AG09309 (cell line): ENCODE measurements at places on chromosomes 16 and 17.

DNA sequence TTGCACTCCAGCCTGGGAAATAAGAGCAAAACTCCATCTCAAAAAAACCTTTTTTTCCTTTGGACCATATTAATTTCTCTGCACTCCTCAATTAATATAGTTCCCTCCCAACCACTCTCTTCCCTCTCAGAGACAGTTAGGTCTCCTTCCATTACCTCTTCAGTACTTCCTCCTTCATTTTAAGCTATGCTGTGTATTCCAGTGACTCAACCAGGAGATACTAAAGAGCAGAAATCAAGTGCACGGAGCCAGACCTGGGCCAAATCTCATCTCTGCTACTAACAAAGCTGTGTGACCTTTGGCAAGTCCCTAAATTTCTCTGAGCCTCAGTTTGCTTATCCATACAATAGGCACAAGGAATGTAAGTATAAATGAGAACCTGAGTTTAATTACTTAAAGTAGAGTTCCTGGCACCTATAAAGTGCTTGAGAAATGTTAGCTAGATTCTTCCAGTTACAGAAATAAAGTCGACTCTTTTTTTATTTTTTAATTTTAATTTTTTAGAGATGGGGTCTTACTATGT lies 8.5 kb downstream of the PECAM1 start:
- DNase-seq = no peak

- no peak for DNase-seq
Measured at GRCh38 chr17:43465049-43465448, 18.7 kb upstream of the DHX8 start.

GRCh38 chr16:82456683-82457082 lies 170.1 kb upstream of the CDH13 start:
- DNase-seq = peak; percentile 57

DNA sequence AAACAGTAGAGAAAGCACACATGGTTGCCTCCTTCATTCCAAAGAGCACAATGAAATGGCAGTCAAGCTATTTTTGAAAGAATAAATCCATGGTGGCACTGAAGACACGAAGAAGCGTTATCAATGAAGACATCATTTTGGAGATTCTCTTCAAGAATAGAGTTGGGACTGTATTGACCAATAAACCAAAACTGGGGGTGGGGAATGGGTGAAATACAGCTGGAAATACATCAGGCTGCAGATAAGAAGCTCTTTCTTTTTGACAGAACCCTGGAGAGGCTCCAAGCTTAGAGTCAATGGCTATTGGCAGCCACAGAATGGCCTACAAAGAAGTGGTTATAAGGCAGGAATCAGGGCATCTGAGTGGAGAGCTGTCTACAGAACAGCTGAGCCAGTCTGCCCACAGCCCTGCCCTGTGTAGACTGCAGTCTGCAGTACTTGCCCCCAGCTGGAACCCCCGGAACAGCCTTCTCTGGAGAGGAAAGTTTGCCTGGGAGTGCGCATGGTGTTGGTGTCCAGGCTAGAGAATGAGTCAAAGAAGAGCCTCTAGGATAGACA lies 100.4 kb downstream of the STX8 start:
- no peak for DNase-seq

DNA sequence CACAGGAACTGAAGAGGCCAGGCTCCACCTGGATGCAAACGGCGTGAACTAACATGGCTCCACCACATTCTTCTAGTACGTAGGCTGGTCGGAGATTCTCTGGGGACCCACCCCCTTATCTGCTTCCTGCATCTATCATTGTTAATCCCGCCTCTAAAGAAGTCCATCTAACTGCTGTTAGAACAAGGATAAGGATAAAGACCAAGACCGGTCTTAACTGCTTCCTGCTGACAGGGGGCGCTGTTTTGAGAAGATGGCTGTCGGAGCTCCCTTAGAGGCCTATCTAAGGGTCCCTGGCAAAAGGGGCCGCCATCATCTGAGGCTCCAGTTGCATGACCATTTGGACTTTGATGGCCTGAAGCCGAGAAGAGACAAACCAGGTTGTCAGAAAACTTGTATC lies 25.8 kb upstream of the TNFSF12 start:
- DNase-seq = no peak

- DNase-seq = no peak
Measured at GRCh38 chr17:65523853-65524664, 37.4 kb downstream of the AXIN2 start.

DNA sequence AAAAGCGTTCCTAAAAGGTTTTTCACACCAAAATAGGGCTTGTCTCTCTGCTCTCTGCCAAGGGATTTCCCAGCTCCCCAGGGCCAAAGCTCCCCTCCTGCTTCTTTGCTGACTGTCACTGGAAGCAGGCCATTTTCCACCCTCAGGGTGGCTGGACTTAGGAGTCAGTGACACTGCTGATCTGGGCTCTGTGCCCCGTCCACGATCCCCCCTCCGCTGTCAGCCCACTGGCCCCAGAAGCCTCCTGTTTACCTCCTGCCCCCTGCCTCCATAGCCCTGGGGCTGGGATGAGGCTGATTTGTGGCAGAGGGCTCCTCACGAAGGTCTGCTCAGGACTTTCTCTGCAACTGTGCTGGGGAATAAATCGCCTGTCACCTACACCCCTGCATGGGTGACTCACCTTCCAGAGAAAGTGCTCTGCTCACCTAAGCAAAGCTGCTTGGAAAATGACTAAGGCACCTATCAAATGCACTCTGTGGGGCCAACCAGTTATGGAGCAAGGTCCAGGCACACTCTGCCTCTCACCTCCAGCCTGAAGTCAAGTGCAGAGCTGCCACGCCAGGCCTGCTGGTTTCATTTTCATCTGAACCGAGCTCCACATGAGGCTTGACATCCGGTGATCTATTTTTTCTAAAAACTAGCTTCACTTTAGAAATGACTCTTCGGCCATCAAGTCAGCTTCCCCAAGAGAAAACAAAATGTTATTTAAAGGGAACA lies 4.9 kb downstream of the MAP3K14 start:
- DNase-seq = no peak

DNA sequence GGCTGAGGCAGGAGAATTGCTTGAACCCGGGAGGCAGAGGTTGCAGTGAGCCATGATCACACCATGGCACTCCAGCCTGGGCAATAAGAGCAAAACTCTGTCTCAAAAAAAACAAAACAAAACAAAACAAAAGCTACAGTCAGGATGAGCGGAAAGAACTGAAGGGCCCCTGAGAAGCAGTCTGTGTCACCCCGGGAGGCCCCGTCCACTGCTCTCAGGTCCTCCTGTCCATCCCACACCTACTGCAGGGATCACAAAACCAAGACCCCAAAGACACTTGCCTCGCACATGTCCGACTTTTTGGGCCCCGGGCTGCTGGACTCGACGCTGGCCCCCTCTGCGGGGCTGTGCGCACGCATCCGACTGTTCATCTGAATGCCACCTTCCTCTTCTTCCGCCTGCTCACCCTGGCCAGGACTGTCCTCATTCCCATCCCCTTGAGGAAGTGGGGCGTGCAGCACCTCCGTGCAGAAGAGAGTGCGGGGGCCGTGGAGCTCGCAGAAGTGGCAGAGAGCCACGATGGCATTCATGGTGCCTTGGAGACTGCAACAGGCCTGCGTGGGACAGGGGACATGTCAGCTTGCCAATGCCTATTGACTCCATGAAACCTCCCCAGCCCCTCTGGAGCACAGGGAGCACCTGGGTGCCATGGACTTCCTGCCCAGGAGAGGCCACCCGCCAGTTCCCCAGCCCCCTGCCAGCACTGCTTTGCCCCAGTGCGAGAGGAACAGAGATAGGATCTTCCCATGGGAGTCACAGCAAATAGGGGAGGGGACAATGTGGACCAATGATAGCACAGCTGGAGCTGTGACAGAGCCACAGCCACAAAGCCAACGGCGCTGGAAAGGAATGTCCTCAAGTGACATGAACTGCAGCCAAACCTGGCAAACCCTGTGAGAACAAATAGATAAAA lies 9.1 kb downstream of the FLCN start:
- no peak for DNase-seq

DNA sequence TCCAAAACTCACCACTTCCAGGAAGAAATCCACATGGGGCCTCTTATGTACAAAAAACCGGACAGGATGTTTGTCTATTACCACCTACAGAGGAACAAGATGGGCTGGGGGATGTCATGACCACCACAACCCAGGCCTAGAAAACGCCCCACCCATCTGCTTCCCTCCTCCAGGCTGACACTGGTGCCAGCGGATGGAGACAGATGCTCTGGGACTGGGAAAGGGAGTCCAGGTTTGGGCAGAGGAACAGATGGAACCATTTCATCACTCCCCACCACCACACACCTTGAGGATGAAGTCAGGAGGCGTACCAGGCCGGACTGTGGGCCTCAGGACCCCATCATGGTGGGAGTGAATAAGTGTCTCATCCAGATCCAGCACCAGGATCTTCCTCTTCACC lies 4.5 kb upstream of the GABARAP start:
- no peak for DNase-seq
